Suppressor macrophage treated with lipopolysaccharide for 1 hour (primary cell): ENCODE measurements at places on chromosomes 4 and X.

- DNase-seq = peak; percentile 57
Observed at GRCh38 chrX:119757979-119758730, at the start of gene SOWAHD. SOWAHD (plus strand) TSS chrX:119758588; CDS start chrX:119758668, 80 bp downstream.

GRCh38 chrX:130805903-130806302 lies 97.1 kb downstream of the ENOX2 start:
- no peak for DNase-seq

DNA sequence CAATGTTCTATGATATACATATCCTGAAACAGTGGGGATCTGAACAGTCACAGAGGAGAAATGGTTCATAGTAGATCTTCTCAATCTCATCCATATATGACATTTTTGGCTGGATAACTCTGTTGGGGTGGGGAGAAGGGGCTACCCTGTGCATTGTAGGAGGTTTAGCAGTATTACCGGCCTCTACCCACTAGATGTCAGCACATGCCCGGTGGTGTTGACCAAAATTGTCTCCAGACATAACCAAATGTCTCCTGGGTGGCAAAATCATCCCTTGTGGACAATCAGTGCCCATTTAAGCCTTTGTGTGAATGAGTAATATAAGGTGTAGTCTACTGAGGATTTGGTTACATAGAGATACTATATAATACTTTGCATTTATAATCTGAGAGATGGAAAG lies 89.9 kb downstream of the PLS3 start:
- DNase-seq = no peak

GRCh38 chr4:38650133-38650532 lies 13.9 kb upstream of the KLF3 start:
- DNase-seq = no peak

- peak; percentile 87 for DNase-seq
Observed at GRCh38 chr4:141640696-141641095, 4.3 kb downstream of the IL15 start.

GRCh38 chr4:11271263-11271662 lies 157.4 kb downstream of the HS3ST1 start:
- DNase-seq = no peak

- DNase-seq = no peak
Observed at GRCh38 chr4:47855350-47855749, 17.5 kb upstream of the CORIN start.

- no peak for DNase-seq
Observed at GRCh38 chrX:71154641-71155040, 10.0 kb downstream of the NLGN3 start.

- DNase-seq = no peak
Observed at GRCh38 chrX:155615938-155616337, 3.2 kb upstream of the TMLHE start.

DNA sequence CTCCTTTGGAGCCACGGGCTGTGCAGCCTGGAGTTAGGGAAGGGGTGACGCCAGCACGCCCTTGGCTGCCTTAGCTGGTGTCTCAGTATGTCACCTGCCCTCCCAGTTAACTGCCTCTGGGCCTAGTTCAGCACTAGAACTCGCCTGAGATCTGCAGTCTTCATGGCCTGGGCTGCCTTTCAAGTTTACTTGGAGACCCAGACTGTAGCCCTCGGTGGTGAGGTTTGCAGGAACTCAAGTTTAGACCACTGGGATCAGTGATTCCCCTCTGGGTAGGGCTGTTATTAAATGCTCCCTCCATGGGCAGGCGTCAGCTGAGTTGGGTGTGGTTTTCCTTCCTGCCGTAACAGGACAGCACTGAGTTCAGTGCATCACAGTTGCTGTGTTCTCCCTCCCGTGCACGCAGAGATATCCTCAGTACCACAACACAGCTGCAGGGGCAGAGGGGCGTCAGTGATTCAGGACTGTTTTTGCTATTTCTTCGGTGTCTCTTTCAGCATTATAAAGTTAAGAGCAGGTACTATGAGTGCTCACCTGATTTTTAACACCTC lies 30.5 kb downstream of the PLAC8 start:
- DNase-seq = peak; percentile 18

DNA sequence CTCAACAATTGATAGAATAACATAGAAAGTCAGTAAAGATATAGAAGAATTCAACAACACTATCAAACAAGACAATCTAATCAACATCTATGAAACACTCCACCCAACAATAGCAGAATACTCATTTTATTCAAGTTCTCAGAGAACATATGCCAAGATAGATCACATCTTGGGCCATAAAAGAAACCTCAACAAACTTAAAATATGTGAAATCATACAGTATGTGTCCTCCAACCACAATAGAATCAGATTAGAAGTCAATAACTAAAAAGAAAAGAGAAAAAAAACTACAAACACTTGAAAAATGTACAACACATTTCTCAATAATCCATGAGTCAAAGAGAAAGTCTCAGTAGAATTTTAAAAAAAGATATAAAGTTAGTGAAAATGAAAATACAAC lies 78.6 kb upstream of the LDB2 start:
- DNase-seq = no peak

DNA sequence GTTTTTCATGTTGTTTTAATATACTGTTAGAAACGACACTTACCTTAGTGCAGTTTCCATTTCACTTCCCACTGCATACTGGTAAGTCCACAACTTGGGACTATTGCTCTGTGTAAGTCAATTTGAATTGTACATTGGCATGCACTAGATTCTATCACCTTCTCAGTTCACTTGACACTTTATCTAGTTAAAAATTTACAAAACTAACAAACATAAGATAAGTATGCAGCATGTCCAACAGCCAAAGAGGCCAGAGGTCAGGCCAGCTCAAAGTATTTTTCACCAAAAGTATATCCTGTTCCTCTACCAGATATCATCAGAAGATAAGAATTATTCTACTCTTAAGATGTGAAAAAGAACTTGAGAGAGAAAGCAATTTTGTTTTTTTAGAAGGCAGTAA lies 75.9 kb downstream of the QRFPR start:
- no peak for DNase-seq

GRCh38 chr4:98838977-98839618 lies 89.8 kb downstream of the EIF4E start:
- peak; percentile 13 for DNase-seq

GRCh38 chrX:118116713-118117550 lies at the start of gene KLHL13:
KLHL13 (minus strand) TSS chrX:118116810; CDS start chrX:118028473, 88,337 bp downstream.
- no peak for DNase-seq

DNA sequence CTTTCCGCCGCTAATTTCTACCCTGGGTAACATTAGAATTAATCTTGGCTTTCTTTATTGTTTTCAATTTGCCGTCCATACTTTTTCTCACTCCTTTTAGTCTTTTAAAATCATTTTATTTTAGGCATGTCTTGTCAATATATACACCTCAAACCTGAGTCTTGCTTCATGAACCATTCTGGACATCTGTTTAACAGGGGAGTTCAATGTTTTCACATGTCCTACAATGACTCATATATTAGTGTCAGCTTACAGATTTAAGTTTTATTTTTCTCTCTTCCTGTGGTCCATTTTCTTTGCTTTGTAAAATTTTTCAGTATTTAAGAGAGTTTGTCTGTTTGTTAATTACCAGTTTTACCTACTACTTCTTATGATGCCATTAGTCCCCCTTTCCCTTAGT lies 89.5 kb downstream of the LCORL start:
- no peak for DNase-seq

GRCh38 chr4:73599182-73599581 lies 21.1 kb downstream of the RASSF6 start:
- DNase-seq = no peak

- DNase-seq = no peak
Observed at GRCh38 chr4:110122201-110122600, 76.2 kb downstream of the ELOVL6 start.

GRCh38 chr4:53866055-53866454 lies 198.3 kb downstream of the CHIC2 start:
- no peak for DNase-seq

DNA sequence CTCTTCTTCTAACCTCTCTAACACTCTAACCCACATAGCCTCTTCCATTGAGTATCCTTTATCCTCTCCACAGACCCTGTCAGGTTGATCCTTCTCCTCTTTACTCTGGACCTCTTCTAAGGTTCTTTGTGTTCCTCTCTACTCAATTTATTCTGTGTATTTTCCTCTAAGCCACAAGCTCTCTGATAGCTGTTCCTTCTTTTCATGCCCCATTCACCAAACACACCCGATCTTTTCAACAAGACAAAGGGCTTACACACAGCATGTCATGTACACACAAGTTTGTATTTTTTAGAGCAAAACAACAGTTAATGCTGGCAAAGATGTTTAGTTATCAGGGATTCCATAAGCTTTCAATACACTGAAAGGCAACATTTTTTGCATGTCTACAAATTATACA lies 1.9 kb downstream of the SPIN2B start:
- no peak for DNase-seq

- DNase-seq = no peak
Observed at GRCh38 chrX:68711845-68712244, 64.4 kb downstream of the STARD8 start.

- DNase-seq = peak; percentile 32
Observed at GRCh38 chrX:1164322-1165288, 47.8 kb downstream of the CRLF2 start.

- DNase-seq = peak; percentile 19
Observed at GRCh38 chrX:47191331-47191730, 2.3 kb upstream of the UBA1 start.

- peak; percentile 64 for DNase-seq
Observed at GRCh38 chrX:3697701-3698279, 15.7 kb downstream of the PRKX start.

DNA sequence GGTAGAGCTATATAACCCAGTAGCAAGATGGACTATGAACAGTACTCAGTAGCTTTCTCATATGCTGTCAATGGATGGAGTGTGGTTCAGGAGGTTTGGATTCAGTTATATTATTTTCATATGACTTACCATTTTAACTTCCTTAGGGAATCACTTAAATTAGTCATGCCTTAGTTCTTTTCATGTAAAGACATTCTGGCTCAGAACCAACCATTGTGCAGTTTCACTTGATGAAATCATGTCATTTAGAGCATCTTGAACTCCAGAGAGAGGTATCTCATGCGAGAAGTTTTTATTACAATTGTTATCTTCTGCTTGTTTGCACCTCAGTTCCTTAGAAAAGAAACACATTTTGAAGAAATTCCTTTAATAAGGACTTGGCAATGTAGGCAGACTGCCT lies 55.8 kb downstream of the IL1RAPL2 start:
- DNase-seq = no peak

- no peak for DNase-seq
Observed at GRCh38 chr4:16606691-16607090, 291.8 kb downstream of the LDB2 start.

GRCh38 chr4:123419885-123420755 lies 23.5 kb downstream of the SPRY1 start:
- peak; percentile 15 for DNase-seq

DNA sequence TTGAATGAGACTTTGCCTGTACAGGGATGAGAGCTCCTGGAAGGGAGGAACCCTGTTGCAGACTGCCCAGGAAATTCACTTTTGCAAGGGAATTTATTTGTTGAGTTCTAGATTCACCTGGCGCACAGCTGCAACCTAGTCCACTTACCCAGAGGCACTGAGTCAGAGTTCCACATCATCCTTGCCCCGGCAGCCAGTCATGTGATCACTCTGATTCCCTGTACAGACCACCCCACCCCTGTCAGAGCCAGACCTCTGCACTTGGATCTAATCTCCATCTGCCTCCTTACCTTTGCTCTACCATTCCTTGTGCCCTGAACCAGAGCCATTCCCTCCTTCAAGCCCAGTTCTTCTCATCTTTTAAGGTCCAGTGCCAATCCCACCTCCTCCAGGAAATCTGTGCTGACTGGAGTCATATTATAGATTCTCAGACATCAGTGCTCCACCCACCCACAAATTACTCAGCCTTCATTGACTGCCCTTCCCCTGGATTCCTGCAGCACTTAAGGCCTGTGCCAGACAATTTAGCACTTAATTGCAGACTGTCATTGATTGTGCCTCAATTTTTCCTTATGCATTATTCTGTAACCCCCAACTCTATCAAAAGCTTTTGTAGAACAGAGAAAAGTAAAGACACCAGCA lies 84.1 kb upstream of the MAGEA4 start:
- no peak for DNase-seq

DNA sequence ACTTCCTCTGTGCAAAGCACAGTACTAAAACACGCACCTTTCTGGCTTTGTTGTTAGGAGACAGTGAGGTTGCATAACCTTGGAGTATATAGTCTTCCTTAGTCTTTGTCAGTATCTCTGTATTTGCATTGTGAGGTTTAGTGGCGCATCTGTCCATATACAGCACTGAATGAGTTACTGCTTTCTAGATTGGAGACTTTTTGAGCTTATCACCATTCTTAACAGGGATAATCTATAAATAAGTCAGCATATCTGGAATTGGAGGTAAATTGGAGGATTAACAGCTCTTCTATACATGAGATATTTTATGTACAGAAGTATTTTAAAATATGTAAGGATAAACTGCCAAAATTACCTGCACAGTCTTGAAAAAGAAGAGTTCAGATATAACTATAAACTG lies 4.3 kb downstream of the FHDC1 start:
- no peak for DNase-seq

DNA sequence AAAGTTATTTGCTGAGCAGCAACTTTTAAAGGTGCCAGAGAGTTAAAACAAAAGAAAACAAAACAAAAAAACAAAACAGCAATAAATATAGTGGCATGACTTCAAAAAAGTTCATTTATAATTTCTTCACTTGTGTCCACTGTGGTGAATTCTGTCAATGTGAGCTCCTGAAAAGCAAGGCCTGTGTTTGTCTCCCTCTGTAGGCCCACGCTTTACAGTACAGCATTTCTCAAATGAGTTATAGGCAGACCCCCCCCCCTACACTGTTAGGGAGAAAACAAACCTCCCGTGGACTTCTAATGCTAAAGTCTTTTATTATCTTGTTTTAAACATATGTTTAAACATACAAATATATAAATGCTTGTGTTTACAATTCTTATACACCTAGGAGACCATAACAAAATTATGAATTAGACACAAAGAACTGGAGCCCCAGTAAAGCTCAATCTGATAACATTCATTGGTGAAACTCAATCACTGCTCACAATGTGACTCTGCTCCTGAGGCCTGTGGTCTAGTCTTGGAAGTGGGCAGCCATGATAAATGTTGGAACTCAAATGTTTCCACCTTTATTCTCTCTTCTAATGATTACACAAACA lies 47.0 kb upstream of the SCOC start:
- DNase-seq = peak; percentile 44

GRCh38 chrX:132180929-132181328 lies 38.3 kb downstream of the RAP2C start:
- no peak for DNase-seq

GRCh38 chrX:11641349-11642065 lies 24.2 kb downstream of the ARHGAP6 start:
- no peak for DNase-seq

GRCh38 chr4:21628116-21628670 lies 320.4 kb downstream of the KCNIP4 start:
- no peak for DNase-seq

- no peak for DNase-seq
Observed at GRCh38 chr4:14920759-14921320, 81.4 kb upstream of the CPEB2 start.

- DNase-seq = no peak
Observed at GRCh38 chrX:122517786-122518185, 666.3 kb upstream of the GRIA3 start.

DNA sequence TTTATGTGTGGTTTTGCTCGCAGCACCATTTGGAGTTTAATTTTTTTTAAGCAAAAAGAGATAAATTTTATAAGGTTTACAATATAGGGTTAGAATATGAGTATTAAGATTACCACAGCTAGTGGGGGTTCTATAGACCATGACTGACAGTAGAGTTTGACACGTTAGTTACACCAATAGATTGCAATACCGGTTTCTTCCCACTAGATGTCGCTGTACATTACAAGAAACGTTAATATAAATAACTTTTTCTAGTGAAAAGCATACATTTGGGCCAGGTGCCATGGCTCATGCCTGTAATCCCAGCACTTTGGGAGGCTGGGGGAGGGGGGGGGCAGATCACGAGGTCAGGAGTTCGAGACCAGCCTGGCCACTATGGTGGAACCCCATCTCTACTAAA lies 433.6 kb downstream of the MAGEB5 start:
- DNase-seq = peak; percentile 15
